Metanephros (tissue), 2 donors: ENCODE measurements at places on chromosomes 6 and 20. TPM values are rescaled to one million over a fixed set of nuclear protein-coding genes. Genes with fewer than 3 reads are reported as not detected.

The TINAG gene
- 17.2 TPM for total RNA-seq

The DLK2 gene
- total RNA-seq, result 1.3 TPM

The SRSF12 gene
- 7.6 TPM for total RNA-seq

The GNMT gene
- total RNA-seq, result 0.76 TPM

The SYNDIG1 gene
- total RNA-seq, result 10.7 TPM

The TCP11 gene
- 1.5 TPM for total RNA-seq

The PSORS1C1 gene
- total RNA-seq, result 0.06 TPM

The ZFP64 gene
- 25.4 TPM for total RNA-seq

The HSPA1L gene
- 2.9 TPM for total RNA-seq
